Uterine smooth muscle cell (primary cell): ENCODE measurements at places on chromosomes 2 and 18. TPM values are rescaled to one million over a fixed set of nuclear protein-coding genes. Genes with fewer than 3 reads are reported as not detected.

Gene HOXD4
- 0.12 and 0.22 TPM in 2 replicates for total RNA-seq

Gene PTPRN
- 9.0 and 58.1 TPM in 2 replicates for total RNA-seq

Gene ELOA2
- total RNA-seq = not detected in 2 replicates

Gene ID2
- 94.4 and 118 TPM in 2 replicates for total RNA-seq

Gene RAB11FIP5
- 42.9 and 48.5 TPM in 2 replicates for total RNA-seq

Gene POMC
- total RNA-seq = 1.1 and 1.7 TPM in 2 replicates

Gene HDAC4
- 14.9 and 29.1 TPM in 2 replicates for total RNA-seq

Gene STON1
- 8.2 and 20.9 TPM in 2 replicates for total RNA-seq

Gene TRAPPC12
- total RNA-seq = 57.3 and 71.7 TPM in 2 replicates
